ENCODE measurements at places on chromosomes 1 and 21.
A peak's percentile ranks its signal among the peaks of the same experiment; 100 is the strongest.

DNA sequence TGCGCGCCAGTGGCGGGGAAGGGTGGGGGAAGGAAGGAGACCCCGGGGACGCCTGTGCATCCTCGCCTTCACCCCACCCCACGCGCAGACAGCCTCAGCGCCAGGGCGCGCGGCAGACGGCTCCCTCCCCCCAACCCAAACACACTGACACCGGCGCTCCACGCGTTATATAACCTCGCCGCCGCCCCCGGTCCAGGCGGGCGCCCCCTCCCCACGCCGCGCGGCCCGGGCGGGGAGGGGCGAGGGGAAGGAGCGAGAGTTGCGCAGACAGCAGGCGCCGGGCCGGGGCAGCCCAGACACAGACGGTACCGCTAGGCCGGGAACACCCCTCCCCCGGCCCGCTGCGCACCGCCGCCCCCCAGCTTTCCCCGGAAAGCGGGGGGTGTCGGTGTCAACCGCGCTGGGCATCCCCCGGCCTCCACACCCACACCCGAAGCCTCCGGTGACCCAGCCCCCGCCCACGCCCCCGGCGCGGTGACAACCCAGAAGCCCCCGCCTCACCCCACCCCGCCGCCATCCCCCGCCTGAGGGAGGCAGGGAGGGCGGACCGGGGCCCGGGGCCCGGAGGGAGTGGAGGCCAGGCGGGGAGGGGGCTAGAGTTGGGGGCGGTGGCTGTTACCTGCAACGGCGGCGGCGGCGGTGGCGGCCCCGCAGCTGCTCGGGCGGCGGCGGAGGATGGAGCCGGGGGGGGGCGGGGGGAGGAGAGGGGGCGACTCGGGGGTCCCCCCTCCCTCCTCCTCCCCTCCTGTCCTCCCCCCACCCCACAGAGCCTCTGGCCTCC, 432 bp downstream of the AKT3 start:
- DNase-seq = peak; percentile 85

DNA sequence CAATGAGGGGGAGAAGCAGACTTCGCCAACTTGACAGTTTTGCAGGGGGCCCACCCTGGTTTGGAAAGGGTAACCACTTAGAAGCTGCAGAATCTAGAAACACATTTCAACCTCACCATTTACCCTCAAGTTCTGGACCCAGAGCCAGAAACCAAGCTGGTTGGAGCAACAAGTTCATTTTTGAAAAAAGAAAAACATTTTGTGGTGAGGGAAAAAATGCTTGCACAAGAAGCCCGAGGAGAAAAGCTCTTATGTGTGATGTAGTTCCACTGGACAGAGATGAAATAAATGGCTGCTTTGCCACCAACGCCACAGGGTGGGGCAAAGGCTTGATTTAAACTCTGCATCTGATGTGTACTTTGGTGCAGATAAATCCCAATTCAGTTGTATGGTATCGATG, 10.6 kb upstream of the NGF start:
- DNase-seq = no peak

DNA sequence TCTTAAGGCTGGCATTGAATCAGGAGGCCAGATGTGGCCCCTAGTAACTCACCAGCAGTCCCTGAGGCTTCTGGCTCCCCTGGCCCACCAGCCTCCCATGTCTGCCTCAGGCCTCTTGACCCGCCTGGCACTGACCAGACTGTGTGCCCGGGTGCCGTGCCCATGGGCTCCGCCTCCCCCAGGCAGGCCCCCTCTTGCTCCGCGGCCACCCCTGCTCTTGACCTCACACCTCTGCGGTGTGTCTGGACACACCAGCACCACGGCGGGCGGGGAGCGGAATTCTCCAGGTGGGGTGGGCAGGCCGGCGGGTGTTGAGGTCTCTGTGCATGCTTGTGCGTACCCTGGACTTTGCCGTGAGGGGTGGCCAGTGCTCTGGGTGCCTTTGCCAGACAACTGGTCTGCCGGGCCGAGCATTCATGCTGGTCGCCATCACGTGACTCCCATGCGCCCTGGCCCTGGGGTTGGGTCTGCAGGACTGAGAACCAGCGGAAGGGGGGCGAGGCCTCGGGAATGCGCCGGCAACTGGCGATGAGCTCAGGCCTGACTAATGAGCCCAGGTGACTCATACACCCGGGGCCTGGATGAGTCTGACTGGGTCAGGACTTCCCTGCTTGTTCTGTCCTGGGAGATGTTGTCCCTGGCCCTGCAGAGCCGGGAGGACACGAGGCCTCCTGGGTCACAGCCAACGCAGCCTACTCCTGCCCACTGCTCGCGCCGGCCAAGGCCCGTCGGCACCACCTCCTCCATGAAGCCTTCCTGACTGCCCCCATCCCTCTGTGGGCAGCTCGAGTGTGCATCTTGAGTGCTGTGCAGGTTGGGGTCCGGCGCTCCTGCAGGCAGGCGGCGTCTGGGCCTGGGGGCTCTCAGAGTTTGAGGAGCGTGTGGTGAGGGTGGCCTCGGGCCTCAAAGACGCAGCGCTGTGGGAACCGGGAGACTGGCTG, 22.6 kb downstream of the COL18A1 start:
- no peak for DNase-seq

GRCh38 chr1:115090540-115090939, 1.2 kb upstream of the TSPAN2 start:
- DNase-seq = no peak

DNA sequence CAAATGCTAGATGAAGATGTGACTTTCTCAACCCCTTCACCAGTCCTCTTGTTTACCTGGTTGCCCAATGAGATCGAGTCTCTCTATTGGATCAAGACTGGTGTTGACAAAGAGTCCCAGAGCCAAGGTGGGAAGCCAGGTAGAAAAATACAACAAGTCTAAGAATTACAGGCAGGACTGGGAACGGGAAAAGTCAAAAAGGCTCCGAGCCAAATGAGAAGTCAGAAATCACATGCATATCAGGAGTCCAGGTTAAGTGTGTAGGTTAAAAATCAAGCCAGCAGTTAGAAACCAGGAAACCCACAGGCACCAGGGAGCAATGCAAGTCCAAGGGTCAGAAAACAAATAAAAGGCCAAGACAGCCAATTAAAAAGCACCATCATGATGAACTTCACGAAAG, 27.4 kb upstream of the DUSP23 start:
- no peak for DNase-seq

- DNase-seq = no peak
These were observed 38.8 kb downstream of the CD160 start for GRCh38 chr1:145758116-145758515.

DNA sequence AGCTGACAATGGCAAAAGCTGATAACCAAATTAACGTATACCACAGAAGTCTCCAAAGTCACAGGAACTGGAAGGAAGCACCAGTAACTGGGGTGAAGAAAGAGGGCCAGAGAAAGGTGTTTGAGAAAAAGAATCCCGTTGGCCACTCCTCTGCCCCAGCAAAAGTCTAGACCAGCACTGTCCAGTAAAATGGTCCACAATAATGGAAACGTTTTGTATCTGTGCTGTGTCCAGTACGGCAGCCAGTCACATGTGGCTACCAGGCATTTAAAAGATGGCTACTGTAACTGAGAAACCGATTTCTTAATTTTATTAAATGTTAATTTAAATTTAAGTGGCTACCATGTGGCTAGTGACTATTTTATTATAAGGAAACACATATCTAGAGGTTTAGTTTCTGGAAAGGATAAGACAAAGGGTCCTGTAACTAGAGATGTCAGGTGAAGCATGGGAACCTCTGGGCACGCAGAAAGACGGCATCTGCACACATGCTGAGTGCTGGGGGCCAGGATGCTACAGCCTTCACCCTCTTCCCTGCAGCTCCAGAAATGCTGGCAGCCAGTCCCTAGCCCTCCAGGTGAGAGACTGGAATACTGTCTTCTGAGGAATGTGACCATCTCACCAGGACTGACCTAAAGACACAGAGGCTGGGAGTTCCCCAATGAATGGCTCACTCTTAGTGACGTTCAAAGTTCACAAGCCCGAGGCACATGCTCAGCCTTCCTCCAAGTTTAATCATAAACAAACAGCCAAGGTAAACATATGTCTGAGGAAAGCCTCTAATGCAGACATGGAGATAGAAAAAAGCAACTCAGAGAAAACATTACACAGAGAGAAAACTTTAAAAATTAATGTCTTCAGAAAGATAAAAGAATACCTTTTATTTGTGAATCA, 50.7 kb downstream of the JAK1 start:
- DNase-seq = no peak

- DNase-seq = peak; percentile 82
These were observed at the start of gene GSTM1 for GRCh38 chr1:109687641-109688499. Gene GSTM1, plus strand, starts transcription at chr1:109687817. Its CDS starts 57 bp downstream, at chr1:109687874.

- no peak for DNase-seq
These were observed 106.6 kb upstream of the VAV3 start for GRCh38 chr1:108071601-108072000.

- DNase-seq = no peak
These were observed 214.6 kb upstream of the NFIA start for GRCh38 chr1:60867782-60868181.

DNA sequence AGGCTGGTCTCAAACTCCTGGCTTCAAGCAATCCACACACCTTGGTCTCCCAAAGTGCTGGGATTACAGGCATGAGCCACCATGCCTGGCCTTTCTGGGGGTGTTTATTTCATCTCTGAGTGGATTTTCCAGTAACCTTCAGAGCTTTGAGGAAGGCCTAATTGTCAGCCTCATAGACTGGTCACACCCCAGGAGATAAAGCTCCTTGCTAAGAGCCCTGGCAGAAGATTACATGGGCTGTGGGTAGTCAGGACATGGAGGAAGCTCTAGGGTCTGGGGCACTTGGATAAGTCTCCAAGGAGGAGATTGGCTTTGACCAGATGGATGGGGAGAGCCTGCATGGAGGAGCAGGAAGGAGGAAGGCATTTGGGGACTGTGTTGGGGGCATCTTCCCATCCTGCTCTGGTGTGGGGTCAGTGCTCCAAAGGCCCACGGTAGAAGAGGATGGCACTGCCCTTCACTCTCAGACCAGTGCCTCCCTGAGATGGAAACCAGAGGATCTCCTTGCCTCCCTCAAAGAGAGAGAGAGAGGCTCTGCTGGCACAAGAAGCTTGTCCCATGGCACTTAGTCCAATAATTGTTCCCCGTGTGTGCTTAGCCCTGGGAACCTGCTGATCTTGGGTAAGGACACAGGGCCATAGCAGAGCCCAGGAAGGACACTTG, 14.7 kb upstream of the GSTM4 start:
- DNase-seq = no peak

- no peak for DNase-seq
These were observed 8.9 kb upstream of the GPR37L1 start for GRCh38 chr1:202113690-202114300.

- no peak for DNase-seq
These were observed 159.8 kb upstream of the KCNJ6 start for GRCh38 chr21:38075833-38076587.

DNA sequence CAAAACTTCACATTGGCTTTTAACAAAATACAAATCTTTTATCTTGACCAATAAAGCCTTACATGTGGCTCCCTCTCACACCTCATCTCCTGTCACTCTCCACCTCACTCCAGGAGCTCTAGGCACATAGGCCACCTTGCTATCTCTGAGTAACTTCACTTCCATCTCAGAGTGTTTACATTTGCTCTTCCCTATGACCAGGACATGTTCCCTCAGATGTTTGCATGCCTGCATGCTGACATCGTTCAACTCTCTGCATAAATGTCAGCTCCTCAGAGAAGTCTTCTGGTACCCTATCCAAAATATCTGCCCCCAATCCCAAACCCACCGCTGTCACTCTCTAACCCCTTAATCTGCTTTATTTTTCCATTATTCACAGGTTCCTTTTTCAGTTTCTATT, 110.9 kb downstream of the TOMM20 start:
- DNase-seq = no peak

DNA sequence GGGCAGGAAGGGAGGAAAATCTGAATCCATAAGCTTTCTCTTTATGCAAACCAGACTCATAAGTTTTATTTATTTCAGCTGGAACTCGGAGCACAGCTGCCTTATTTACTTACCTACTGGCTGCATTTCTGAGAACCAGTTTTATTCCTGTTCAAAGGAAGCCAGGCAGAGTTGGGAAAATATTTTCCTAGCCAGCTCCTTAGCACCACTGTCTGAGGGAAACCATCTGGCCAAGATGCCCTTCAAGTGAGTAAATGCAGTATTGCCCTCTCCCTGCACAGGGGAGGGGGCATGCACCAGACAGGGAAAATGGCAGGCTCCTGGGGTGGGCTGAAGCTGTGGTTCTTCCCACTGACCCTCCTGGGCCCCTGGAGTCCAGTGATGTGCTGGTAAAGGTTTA, 28.9 kb upstream of the FMOD start:
- DNase-seq = no peak

GRCh38 chr1:61210435-61211154, 128.2 kb downstream of the NFIA start:
- DNase-seq = no peak

GRCh38 chr1:214850432-214851050, 232.0 kb upstream of the KCNK2 start:
- no peak for DNase-seq

GRCh38 chr1:62572476-62572875, 24.8 kb upstream of the ANGPTL3 start:
- no peak for DNase-seq

DNA sequence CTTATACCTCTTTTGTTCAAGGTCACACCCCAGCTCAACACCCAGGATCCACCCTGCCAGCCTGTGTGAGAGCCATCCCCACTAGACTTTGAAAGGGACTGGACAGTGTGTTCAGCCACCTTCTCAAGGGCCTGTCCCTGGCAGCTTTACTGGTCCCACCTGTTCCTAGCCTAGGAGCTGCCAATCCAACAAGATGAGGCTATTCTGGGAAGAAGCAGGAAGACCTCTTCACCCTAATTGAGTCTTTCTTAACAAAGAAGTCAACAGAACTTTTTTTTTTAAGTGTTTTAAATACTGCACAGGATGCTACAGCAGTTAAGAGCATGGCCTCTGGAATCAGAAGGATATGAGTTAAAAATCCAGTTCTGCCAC, 95.8 kb upstream of the HOOK1 start:
- DNase-seq = no peak

DNA sequence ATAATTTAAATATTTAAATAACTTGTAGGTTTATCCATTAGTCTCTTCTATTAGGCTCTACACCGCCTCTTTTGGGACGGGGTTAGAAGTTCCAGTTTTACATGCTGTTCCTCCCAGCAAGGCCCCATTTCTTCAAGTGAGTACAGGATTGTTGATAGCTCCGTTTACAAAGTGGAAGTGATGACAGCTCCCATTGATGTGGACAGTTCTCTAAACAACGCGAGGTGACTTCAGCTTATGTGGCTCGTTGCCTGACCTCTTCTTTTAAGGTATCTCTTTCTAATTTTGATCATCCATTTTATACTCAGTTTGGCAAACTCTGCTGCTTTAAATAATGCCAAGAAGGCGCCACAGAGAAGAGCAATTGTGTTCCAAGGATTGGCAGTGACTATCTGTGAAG, 49.7 kb downstream of the PACC1 start:
- DNase-seq = no peak

Data from CD4-positive, alpha-beta T cell treated with Interleukin-15 for 1 hour (primary cell).